ENCODE measurements at places on chromosomes 13 and 19. TPM values are rescaled to one million over a fixed set of nuclear protein-coding genes. Genes with fewer than 3 reads are reported as not detected.

Gene MISP
- 0.32 TPM for total RNA-seq

Gene PTGIR
- total RNA-seq, result 0.77 TPM

Gene EBPL
- total RNA-seq, result 74.6 TPM

Gene KATNAL1
- total RNA-seq, result 28.6 TPM

Gene PCDH20
- total RNA-seq, result not detected

Gene FPR3
- not detected for total RNA-seq

Gene DIRAS1
- total RNA-seq, result 7.2 TPM

All from bronchial smooth muscle cell (primary cell).